ENCODE measurements at places on chromosomes 16 and 17.

DNA sequence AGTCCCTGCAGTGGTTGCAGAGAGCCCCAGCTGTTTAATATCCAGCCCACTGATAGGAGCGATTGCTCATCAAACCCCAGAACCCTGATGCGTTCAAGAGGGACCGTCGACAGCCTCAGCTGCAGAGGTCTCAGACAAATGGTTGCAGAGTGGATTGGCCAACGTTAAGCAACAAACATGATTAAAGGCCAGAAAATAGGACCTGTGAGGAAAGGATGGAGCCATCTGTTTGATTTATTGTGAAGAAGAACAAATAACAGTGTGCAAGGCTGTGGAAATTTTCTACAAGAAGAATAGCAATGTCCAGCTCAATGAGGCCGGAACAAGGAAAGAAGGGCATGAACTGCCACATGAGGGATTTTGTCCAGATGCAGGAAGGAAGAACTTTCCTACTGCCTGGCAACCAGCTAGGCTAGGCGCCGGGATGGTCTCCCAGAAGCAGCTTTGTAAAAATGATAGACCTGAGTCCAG, 138.4 kb upstream of the DNAH9 start:
- DNase-seq = no peak

DNA sequence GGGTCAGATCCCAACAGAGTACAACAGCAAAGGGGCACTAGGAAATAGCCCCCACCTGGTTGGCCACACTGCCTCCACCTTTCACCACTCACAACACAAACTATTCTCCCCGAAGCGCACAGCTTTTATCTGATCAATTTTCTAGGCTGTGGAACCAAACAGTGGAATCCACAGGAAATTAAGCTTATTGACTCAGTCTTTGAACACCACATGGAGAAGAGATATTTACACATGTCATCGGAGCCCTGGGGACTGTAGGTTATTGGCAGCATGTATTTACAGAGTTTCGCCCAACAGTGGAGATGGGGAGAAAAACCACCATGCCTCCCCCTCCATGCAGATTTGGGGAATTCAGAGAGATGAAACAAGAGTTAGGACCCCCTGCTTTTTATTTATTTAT, 154.8 kb downstream of the XYLT1 start:
- DNase-seq = no peak

DNA sequence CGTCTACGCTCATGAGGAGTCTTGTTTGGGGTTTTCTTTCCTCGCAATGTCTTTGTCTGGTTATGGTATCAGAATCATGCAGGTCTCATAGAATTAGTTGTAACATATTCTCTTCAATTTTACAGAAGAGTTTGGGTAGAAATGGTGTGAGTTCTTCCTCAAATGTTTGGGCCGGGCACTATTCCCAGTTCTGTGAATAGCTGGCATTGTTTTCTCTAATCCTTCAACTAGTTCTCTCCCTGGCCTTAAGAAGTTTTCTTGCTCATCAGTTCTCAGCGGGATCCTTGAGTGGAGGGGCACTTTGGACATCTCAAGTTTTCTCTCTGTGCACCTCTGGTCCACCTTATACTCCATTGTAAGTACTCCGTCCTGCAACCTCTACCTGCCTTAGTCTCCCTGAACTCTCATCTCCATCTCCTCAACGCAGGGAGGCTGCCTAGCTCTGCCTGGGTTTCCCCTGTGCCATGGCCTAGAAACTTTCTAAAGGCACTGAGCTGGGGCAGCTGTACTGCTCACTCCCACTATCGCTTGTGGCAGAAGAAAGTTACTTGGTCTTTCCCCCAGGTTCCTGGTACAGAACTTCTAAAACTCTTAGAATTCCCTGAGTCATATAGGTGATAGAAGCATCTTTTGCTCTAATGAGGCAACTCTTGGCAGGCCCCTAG, 16.9 kb downstream of the NSMCE1 start:
- no peak for DNase-seq

- no peak for DNase-seq
Observed at GRCh38 chr17:21500064-21500463, 123.9 kb downstream of the KCNJ12 start.

DNA sequence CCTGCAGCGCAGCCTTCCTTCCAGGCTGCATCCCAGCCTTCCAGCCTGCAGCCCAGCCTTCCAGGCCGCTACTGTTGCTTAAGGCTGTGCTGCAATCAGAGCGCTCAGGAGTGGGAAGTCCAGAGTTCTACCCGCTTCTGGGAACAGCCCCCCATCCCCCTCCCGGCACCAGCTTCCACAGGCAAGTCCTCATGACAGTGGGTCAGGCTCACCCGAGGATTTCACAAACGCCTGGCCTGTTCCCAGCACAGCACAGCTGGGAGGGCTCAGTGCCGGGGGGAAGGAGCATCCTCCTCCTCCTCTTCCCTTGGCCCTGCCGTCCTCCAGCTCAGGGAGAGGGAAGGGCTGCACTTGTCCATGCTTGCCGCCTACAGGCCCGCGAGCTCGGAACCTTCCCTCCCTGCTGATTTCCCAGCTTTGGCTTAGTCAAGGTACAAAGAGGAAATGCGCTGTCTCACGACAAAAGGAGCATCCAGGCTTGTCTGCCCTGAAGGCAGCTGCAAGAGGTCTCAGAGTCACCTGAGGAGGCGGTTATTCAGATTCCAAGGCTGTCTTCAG, 8.3 kb downstream of the SOCS3 start:
- DNase-seq = peak; percentile 42

DNA sequence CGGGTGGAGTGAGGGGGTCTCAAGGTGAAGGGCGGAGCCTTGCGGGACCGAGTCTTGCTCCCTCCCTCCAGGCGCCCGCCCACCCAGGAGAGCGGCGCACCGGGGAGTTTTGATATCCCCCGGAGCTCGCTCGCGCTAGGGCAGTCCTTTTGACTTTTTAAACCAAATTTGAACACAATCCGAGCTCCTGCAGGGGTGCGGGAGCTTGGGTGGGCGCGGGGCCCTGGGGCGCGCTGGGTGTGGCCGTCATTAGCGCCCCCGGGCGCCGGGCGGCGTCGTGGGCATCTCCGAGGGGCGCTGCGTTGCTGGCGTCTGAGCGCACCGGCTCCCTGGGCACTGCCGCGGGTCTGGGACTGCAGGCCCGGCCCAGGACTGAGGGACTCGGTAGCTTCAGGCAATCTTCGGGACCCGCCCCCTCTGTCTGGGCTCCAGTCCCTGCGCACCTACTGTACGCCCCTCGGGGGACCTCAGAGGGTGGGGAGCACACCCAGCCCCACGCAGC, 10.9 kb downstream of the MAF start:
- DNase-seq = no peak

DNA sequence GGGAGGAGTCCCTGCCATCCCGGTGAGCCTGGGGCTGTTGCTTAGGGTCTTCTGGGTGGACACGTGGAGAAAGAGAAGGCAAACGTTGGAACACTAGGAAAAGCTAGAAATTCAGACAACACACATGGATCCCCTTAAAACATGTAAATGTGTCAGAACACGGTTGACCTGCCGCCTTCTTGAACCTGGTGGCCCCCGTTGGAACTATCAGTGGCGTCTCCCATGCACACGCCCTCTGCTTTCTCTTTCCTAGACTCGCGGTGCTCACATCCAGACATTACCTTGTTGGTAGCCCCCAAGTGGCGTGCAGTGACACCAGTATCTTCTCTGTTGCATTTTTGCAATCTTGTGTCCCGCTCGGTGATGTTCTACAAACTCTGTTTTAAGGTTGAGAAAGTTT, 18.6 kb downstream of the CIBAR2 start:
- DNase-seq = no peak

GRCh38 chr17:80640366-80641084, 95.9 kb downstream of the RPTOR start:
- no peak for DNase-seq

- no peak for DNase-seq
Observed at GRCh38 chr17:72579990-72580320, 459.1 kb downstream of the SOX9 start.

GRCh38 chr17:66459811-66460270, 157.4 kb downstream of the PRKCA start:
- no peak for DNase-seq

- DNase-seq = no peak
Observed at GRCh38 chr17:4892499-4893221, 6.7 kb upstream of the C17orf107 start.

- no peak for DNase-seq
Observed at GRCh38 chr16:75309899-75310430, 58.5 kb upstream of the BCAR1 start.

Data from D341Med (cell line).